ENCODE measurements at places on chromosomes 7 and 10.

- DNase-seq: peak; percentile 74
These were observed 167.0 kb upstream of the CDK1 start for GRCh38 chr10:60611291-60611747.

- DNase-seq: no peak
These were observed 170.4 kb downstream of the PTEN start for GRCh38 chr10:88033793-88034192.

DNA sequence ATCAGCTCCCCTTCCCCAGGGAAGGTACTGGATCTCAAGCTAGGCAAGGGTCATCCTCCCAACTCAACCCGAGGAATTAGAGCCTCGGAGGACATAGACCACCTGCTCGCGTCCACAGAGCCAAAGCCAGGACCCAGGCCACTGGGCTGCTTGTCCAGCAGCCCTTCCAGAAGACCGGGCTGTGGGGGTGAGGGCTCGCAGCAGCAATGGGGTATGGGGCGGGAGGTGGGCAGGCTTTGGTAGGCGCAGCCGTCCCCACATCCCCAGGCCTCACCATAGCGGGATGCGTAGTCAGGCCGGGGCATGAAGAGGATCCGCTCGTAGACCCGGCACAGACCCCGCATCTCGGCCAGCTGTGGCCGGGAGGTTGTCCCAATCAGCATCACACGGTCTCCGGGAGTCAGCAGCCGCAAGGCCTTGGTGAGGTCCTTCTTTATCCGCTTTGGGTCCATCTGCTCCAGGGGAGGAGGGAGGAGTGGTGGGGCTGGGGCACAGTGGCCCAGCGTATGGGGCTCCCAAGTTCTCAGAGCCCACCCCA lies 5.0 kb upstream of the ASB10 start:
- no peak for DNase-seq

- no peak for DNase-seq
These were observed 31.6 kb downstream of the DYDC1 start for GRCh38 chr10:80324891-80325364.

- peak; percentile 31 for DNase-seq
These were observed 29.1 kb upstream of the NRBF2 start for GRCh38 chr10:63103971-63104409.

- DNase-seq: no peak
These were observed 105.8 kb downstream of the ARHGAP22 start for GRCh38 chr10:48498940-48499510.

GRCh38 chr10:84329986-84330651 lies 1.7 kb downstream of the CCSER2 start:
- DNase-seq: no peak

GRCh38 chr7:44387389-44387788 lies 62.0 kb upstream of the CAMK2B start:
- no peak for DNase-seq

GRCh38 chr10:128814782-128815181 lies 652.3 kb upstream of the MGMT start:
- no peak for DNase-seq

GRCh38 chr7:78299088-78299487 lies 500.5 kb downstream of the PHTF2 start:
- no peak for DNase-seq

GRCh38 chr7:17488829-17489228 lies 190.4 kb downstream of the AHR start:
- no peak for DNase-seq

DNA sequence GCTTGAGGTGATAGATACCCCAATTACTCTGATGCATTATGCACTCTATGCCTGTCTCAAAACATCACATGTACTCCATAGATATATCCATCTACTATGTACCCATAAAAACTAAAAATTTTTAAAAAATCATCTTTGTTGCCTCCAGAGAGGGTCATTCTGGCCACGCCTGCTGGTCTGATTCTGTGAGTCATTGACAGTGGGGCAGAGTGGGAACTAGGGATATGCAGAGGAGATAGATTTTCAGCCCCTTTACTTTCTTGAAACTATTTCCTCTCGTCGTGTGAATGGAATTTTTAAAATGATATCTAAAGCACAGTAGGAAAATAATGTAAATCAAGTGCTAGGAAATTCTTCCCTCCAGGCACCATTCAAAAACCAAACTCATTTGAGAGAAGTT lies 715.0 kb upstream of the NRP1 start:
- DNase-seq: peak; percentile 17

DNA sequence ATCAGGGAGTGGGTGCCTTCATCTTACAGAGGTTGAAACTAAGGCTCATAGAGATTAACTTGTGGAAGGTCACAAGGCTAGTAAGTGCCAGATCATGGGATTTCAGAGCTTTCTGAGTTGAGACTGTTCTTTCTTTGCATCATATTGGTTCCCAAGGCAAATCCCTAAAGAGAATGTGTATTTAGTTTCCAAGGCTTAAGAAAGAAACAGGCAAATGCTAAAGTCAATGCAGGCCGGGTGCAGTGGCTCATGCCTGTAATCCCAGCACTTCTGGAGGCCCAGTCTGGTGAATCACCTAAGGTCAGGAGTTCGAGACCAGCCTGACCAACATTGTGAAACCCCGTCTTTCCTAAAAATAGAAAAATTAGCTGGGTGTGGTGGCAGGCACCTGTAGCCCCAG lies 19.8 kb downstream of the CDK1 start:
- DNase-seq: peak; percentile 44

- DNase-seq: no peak
These were observed 43.1 kb upstream of the EMX2 start for GRCh38 chr10:117499248-117500105.

- DNase-seq: no peak
These were observed 12.9 kb downstream of the PRLHR start for GRCh38 chr10:118582511-118582910.

GRCh38 chr7:74684921-74685320 lies 27.4 kb downstream of the GTF2I start:
- DNase-seq: no peak

DNA sequence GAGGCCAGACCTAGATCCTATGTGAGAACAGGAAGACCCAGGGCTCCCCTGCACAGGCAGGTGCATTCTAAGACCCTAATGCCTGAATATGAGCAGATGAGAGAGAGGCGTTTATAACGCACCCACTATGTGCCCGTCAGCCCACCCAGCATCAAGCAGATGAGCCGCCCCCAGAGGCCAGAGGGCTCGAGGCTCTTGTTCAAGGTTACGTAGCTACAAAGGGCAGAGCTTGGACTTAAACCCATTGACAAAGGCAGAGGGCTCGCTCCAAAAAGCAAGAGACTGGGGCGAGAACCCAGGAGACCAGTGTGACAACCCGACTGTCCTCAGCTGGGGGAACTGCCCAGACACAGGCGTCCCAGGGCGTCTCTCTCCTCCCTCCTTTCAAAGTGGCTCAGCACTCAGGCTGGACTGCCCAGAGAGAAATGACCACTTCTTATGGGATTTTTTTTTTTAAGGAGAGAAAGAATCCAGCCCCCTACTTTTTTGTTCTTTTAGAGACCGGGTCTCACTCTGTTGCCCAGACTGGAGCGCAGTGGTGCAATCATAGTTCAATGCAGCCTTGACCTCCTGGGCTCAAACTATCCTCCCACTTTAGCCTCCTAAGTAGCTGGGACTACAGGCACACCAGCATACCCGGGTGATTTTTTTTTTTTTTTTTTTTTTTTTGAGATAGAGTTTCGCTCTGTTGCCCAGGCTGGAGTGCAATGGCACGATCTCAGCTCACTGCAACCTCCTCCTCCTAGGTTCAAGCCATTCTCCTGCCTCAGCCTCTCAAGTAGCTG lies 40.1 kb downstream of the TNRC18 start:
- DNase-seq: no peak

- peak; percentile 49 for DNase-seq
These were observed 1.2 kb downstream of the GPNMB start for GRCh38 chr7:23247603-23248335.

DNA sequence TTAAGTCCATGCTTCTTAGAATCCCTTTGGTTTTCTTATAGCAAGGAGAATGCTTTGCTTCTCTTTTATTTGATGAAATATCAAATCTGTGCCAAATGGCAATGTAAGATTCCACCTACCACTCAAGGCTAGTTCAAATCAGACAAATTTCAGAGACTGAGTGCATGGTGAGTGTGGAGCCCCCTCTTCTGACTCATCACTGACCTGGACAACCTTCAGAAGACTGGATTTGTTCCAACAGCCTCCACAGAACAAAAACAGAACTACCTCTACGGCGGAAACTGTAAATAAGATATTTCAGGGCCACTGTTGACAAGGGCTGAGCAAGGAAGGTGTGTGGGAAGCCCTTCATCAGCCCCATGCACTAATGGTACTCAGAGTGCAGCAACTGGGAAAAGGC lies 21.1 kb downstream of the NCAPG2 start:
- DNase-seq: peak; percentile 55

GRCh38 chr10:49360271-49361177 lies 35.4 kb downstream of the DRGX start:
- DNase-seq: peak; percentile 14

GRCh38 chr7:97096661-97097060 lies 20.8 kb upstream of the SDHAF3 start:
- peak; percentile 45 for DNase-seq

GRCh38 chr7:76023002-76023401 lies 24.8 kb downstream of the STYXL1 start:
- DNase-seq: no peak

- DNase-seq: peak; percentile 85
These were observed 41.9 kb upstream of the PSMG3 start for GRCh38 chr7:1611708-1612241.

GRCh38 chr10:69446229-69446628 lies 5.0 kb upstream of the TSPAN15 start:
- DNase-seq: no peak

DNA sequence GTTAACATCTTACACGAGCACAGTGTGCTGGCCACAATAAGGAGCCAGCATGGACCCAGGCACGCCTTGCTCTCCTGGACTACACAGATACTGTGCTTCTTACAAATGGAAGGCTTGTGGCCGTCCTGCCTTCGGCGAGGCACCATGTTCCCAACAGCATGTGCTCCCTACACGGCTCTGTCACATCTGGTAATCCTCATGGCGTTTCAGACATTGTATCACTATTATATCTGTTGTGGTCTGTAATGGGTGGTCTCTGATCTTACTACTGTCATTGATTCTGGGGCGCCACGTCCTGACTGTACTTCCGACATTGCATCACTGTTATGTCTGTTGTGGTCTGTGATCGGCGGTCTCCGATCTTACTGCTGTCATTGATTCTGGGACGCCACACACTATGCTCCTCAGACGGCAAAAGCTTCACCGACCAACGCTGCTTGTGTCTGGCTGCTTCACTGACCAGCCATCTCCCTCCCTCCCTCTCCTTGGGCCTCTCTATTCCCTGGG lies 195.4 kb downstream of the MAD1L1 start:
- DNase-seq: no peak

GRCh38 chr10:93962973-93963372 lies 30.8 kb upstream of the PLCE1 start:
- DNase-seq: no peak

GRCh38 chr10:103618575-103619423 lies 125.3 kb downstream of the NEURL1 start:
- no peak for DNase-seq

DNA sequence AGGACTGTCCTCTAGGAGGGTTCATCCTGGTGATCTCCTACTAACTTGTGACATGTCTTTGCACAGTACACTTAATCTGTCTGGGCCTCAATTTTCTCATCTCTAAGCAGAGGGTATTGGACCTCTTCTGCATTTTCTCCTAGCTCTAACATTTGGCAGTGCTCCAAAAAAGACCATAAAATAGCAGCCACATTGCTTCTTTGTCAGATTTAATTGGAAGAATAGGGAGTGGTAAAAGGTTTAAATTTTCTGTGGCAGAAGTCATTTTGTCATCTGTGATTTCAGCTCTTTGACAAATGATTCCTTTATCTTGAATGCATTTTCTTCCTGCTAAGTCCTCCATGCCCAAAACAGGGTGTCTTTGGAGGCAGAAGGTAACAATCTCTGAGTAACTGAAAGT lies 289.9 kb upstream of the LRGUK start:
- no peak for DNase-seq
